ENCODE measurements at places on chromosomes 12 and 14.

- no peak for DNase-seq
Observed at GRCh38 chr14:96268431-96269358, 12.7 kb downstream of the BDKRB1 start.

- no peak for DNase-seq
Observed at GRCh38 chr12:121930862-121931261, 12.5 kb downstream of the CFAP251 start.

DNA sequence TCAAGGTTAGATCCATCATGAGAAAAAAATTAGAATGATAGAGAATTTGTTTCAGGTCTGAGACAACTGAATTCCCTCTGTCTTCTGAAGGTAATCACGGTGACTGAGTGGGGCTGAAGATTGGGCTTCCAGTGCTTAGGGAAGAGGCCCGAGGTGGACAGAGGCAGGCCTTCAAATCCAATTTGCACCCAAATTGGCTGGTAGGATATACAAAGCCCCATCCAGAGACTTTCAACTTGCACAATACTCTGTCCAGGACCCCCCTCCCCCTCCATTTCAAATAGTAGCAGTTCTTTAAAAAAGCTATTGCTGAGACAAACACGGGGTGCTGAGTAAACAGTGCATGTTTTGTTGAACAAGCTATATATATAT is 3.6 kb upstream of the FOXG1 start:
- no peak for DNase-seq

DNA sequence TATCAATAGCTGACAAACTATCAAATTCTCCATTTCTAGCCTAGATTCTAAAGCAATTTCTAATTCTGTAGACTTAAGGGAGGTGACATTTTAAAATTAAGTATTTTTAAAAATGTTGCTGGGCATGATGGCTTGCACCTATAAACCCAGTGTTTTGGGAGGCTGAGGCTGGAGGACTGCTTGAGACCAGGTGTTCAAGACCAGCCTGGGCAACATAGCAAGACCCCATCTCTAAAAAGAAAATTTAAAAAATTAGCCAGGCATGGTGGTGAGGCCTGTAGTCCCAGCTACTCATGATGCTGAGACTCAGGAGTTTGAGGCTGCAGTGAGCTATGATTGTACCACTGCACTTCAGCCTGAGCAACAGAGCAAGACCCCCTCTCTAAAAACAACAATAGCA is 15.1 kb downstream of the MGST1 start:
- no peak for DNase-seq

- DNase-seq = no peak
Observed at GRCh38 chr14:68036202-68036601, 216.6 kb downstream of the RAD51B start.

DNA sequence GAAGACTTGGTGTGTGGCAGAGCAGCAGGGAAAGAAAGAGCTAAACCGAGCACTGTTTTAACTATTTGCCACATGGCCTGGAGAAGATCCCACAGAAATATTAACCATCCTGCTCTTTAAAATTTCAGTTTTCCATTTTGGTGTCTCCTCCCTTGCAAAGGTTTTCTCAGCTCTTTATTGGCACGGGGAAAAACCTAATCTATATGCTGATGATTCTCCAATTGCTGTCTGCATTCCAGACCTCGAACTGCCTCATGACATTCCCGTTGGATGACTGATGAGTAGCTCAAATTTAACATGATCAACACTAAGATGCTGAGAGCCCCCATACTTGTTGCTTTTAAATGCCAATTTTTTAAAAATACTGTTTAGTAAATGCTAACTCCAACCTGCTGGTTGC is 115.0 kb downstream of the EMP1 start:
- no peak for DNase-seq

DNA sequence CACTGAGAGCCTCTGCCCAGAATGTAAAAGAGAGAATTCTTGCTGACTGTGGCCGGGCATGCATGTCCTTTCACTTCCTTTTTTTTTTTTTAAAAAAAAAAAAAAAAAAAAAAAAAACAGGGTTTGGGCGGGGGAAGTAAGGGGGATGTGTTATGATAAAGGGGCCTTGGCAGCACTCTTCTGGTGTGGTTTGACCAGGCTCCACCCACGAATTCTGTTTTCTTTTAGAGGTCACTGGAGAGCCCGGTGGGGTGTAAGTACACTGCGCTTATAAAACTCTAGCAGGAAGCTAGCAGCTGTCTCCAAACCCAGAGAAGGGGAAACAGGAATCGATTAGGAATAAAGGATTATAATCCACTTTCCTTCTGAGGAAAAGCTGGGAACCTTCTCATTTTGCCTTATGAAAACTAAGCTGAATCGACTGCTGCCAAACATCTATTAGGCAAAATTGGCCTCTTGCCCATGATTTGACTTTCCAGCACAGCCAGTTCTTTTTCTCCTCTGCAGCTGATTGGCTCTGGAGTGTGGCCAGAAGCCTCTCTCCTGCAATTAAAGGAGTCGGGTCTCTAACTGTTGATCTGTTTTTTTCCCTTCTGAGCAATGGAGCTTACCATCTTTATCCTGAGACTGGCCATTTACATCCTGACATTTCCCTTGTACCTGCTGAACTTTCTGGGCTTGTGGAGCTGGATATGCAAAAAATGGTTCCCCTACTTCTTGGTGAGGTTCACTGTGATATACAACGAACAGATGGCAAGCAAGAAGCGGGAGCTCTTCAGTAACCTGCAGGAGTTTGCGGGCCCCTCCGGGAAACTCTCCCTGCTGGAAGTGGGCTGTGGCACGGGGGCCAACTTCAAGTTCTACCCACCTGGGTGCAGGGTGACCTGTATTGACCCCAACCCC is 27.7 kb upstream of the HIGD1C start:
- DNase-seq = no peak

DNA sequence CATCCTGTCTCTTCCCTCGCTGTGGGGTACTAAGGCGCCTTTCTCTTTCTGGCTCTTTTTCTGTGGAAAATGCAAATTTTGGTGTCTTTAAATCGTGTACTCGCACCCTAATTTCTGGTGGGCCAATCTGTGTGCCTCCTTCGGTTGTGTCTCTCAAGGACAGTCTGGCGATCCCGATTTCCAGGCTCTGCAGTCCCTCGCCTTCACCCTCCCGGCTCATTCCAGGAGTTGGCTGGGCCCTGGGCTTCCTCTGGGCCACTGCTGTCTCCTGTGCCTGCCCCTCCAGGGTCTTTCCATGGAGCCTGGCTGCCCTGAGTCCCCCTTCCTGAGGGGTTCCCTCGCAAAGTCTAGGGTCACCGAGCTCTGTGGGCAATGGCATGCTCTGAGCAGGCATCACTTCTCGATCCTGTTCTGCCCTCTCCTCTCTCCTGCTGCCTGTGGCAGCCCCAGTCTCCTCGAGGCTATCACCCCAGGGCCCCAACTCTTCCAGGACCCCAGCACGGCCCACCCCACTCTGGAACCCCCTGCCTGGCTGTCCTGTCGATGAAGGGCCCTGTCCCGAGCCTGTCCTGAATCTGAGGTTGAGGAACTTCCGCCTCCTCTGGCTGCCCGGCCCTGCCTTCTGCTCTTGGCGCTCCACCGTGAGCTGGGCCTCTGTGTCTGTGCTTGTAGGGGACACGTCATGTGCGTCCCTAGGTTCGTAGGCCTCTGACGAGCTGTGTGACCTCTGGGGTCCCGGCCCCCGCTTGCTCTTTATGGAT is 24.1 kb downstream of the AHNAK2 start:
- DNase-seq = no peak

DNA sequence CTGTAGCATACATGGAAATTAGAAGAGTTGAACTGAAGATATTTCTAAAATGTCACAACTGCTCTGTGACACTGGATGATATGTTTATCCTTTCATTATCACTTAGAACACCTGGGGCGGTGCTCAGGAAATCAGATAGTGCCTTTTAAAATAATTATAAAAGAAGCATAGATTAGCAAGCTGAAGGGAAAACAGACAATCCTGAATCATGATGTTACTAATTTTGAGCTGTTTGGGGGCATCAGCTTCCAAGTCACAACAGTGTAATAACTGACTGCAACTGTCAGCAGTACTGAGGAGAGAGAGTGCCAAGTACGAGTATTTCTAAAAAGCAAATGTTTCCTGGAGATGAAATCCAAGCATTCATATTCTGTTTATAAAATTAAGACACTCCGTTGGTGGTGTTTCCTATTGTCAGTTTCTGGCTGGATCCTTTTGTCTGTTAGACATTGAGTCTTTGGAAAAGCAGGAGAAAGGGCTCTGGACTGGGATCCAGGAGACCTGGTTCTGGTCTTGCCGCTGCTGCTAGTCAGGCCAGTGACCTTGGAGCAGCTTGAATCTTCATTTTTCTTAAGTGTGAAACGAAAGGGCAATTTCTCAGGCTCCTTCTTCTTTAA is 380.1 kb downstream of the EGLN3 start:
- DNase-seq = no peak

DNA sequence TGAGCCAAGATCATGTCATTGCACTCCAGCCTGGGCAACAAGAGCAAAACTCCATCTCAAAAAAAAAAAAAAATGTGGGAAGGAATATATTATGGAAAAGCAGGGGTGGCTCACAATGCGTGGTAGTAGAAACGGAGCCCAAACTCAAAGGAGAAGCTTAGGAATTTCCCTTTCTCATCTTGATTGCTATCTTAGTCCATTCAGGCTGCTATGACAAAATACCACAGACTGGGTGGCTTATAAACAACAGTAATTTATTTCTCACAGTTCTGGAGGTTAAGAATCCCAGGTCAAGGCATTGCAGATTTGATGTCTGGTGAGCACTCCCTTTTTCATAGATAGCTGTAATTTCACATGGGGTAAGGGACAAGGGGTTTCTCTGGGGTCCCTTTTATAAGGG is 153.8 kb upstream of the KRR1 start:
- DNase-seq = no peak

DNA sequence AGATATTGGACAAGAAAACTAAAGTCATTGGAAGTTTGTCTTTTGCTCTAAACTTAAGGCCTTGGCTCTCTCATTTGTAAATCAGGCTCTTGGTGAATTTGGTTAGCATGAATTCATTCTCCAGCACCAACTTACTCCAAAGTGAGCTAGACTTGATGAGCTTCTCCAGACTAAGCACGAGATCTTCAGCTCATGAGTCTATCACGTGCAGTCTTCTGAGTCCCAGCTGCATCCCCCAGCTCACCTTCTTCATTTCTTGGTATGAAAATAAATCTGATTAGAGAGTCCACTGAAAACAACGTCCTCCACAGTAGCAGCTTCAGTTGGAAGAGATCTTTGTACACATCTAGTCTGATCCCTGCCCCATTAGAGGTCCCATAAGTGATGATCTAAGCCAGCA is 52.5 kb upstream of the DDX11 start:
- no peak for DNase-seq

- DNase-seq = peak; percentile 26
Observed at GRCh38 chr12:12788675-12789368, 3.4 kb downstream of the APOLD1 start.

DNA sequence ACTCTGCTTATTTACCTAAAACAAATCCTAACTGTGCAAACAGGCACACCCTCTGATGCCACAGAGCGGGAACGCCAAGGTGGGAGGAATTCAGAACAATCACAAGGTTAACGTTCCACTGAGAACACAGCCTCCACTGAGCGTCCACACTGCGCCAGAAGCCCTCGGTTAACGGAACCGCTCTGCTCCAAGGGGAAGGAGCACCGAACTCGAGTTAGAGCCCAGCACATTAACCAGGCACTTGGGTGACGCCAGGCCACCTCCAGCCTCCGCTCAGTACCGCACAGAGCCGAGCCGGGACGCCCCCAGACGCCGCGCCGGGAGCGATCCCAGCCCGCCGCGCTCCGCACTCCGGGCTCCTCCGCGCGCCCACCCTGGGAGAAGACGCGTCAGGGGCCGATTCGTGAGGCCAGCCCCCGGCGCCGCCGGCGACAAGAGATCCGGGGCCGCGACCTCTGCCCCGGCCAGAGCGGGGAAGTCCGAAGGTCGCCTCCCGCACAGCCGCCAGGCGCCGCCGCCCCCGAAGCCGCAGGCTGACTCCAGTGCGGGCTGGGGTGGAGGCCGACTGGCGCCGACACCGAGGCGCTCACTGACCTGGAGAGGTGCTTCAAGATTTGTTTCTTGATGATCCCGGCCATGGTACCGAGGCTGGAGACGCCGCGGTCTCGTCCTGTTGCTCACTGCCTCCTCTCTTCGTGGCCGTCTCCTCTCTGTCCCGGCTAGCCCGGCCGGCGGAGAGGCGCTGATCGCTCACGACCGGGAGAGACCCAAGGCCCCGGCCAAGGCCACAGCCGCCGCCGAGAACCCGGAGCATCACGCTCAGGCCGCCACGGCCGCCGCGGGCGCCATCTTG is 450 bp downstream of the BLTP3B start:
- DNase-seq = no peak

GRCh38 chr12:94855853-94856252 is 147.6 kb downstream of the NDUFA12 start:
- DNase-seq = no peak

- DNase-seq = no peak
Observed at GRCh38 chr12:89185181-89185580, 167.1 kb downstream of the DUSP6 start.

DNA sequence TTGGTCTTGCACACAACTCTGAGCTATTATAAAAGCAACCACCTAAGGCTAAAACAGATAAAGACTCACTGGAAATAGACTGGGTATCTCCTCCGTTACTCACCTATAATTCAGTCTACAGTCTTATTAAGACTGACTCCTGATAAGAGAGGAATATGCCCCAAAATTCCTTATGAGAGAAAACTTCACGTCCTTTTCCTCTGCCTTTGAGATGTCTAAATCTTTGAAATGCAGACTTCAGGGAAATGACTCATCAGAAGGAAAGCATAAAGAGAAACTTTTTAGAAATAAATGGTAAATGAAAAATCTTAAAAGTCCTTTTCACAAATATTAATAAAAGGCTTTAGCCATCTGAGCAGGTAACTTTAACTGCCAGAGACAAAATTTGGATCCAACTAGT is 187.5 kb upstream of the RTL1 start:
- DNase-seq = no peak

DNA sequence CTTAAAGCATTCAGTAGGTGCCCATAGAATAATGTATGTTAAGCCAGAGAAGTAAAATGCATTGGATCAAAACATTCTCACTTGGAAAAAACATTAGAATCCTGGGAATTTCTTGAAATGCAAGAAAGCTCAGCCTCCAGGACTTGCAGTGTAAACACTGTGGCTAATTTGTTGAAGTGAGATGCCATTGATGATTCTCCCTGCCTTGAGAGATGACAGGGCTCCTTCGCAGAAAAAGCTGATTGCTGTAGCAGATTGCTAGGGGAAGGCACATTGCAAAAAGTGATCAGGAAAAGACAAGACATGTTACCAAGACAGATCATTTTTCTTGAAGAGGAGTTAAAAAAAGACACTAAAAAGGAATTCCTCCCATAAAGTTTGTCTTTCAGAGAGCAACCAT is 204.2 kb upstream of the HMGA2 start:
- DNase-seq = no peak

GRCh38 chr14:29232711-29233110 is 466.1 kb downstream of the FOXG1 start:
- DNase-seq = no peak

DNA sequence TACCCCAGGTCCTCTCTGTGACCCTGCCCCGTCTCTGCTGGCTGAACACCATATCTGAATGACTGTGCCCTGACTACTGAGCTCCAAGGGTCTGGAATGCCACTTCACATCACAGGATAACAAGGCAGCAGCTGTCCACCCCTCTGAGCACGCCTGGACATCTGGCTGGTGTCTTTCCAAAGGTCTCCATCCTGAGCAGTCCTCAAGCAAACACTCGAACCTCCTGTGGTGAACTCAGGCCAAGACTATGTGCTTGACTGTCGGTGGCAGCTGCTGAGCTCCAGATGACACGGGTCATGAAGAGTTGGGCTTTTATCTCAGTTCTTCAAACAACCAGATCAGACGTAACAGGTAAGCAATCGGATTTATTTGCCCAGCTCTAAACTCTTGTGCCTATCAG is 117.2 kb upstream of the BCL2L14 start:
- DNase-seq = no peak

- DNase-seq = no peak
Observed at GRCh38 chr12:30753751-30754382, 884 bp downstream of the CAPRIN2 start.

Data from stimulated activated CD4-positive, alpha-beta T cell treated with anti-CD3 and anti-CD28 coated beads, TNF-alpha, amount 100 ng/mL, for 1 hour (primary cell).